ENCODE measurements at places on chromosomes 5 and 9. TPM values are rescaled to one million over a fixed set of nuclear protein-coding genes. Genes with fewer than 3 reads are reported as not detected.

DNA sequence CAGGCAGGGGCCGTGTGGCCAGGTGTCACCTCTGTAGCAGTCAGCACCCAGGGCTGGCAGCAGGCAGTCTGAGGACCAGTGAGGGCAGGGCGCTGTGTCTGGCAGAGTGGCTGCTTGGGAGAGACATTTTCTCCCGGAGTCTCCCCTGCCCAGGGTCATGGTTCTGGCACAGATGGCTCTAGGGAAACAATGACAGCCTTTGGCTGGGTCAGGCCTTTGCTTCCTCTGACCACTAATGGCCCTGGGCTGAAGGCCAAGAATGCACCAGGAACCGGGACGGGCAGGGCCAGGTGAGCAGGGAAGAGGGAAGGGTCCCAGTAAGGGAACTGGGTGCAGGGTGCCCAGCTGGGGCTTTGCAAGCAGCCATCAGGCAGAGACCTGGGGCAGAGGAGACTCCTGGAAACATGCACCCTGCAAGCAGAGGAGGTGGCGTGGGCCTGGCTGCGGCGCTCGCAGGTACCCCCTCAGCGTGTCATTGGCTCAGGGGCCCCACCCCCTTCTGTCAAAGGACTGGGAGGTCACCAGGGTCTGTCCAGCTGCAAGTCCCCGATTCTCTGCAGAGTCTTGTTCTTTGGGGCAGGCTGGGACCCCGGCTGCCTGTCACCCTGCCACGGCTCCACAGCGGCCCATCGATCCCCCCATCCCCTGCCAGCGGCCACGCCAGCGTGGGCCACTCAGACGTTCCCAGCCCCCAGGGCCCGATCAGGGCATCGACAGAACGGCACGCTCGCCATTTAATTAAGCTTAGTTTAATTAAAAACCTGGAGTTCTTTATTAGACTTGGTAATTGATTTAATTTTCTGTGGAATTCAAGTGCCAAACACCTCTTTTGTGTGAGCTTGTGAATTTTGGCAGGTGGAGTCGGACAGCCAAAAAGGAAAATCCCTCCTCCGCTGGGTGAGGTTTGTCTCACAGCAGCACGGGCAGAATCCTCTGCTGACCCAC, 18.9 kb upstream of the TMEM250 start:
- no peak for DNase-seq

GRCh38 chr5:146848133-146848532, 30.4 kb downstream of the PPP2R2B start:
- DNase-seq, result no peak

DNA sequence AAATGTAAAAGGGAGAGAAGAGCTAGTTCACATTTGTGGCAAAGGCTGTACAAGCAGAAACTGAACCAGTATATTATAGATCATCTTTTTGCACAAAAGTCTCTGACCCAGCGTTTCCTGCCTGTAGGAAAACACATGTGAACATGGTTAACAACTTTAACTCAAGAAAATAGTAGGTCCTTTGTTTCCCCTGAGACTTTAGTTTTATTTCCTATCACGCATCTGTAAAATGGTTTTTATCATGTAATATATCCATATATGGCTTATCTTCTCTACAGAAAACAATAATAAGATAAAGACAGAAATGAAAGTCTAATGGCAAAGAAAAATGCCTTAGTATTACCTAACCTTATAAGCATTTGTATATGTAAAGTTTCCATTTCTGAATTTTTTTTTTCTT, 2.7 kb downstream of the KIF3A start:
- DNase-seq, result no peak

- no peak for DNase-seq
These were observed 382.9 kb downstream of the CCDC171 start for GRCh38 chr9:15935661-15936305.

ADAMTS6 gene
- 14.3 TPM for total RNA-seq

FYB1 gene
- not detected for total RNA-seq

CDKN2B-AS1 gene
- not detected for total RNA-seq

- no peak for DNase-seq
These were observed 16.6 kb upstream of the SARDH start for GRCh38 chr9:133754688-133755227.

GRCh38 chr5:14447958-14448911, 133.4 kb upstream of the OTULINL start:
- no peak for DNase-seq

GRCh38 chr9:78775696-78776295, 478.9 kb downstream of the PSAT1 start:
- DNase-seq, result no peak

All from neural progenitor cell (in vitro differentiated cells).